Mesothelial cell of epicardium (in vitro differentiated cells): ENCODE measurements at places on chromosomes 16 and 17. TPM values are rescaled to one million over a fixed set of nuclear protein-coding genes. Genes with fewer than 3 reads are reported as not detected.

DNA sequence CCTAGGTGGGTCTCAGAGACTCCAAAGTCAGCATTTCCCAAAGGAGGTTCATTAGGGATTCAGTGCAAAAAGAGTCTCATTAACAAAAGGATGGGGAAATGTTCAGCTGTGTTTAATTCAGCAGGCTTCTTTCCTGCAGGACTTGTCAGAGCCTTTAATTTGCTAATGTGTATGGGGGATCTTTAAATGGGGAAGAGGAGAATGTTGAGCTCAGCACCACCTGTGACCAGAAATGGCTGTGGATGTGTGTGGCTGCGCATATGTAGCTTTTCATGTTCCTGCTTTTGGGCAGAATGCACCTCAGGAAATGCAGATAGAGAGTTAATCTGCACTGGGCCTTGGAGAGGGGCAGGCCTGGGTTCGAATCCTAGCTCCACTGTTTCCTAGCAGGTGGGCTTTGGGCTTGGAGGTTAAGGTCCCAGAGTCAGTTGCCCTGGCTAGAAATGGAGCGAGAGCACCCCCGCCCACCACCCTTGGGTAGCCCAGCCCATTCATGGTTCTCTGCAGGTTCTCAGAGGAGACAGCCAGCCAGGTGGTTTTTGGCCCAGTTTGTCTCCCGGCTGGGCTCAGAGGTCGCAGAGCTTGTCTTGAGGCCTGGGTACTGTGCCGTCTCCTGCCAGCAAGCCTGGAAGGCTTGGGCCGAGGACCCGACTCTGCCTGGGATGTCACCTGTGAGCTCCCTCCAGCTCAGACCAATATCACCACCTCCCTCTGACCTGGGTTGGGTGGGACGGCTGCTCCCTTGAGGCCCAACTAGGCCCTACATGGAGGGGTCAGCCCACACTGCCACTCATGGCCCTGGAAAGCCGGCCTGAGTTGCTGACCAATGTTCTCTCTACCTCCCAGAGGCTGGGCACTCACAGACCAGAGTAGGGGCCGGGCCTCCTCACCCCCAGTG lies 9.3 kb downstream of the ADCY7 start:
- H3K27ac ChIP-seq, result no peak overlapping the region
- H3K4me1 ChIP-seq, result no peaks in the 10 kb centered on the region
- H3K27me3 ChIP-seq, result no peaks in the 10 kb centered on the region
- no peak for DNase-seq
- no peak overlapping the region for H3K4me3 ChIP-seq

DNA sequence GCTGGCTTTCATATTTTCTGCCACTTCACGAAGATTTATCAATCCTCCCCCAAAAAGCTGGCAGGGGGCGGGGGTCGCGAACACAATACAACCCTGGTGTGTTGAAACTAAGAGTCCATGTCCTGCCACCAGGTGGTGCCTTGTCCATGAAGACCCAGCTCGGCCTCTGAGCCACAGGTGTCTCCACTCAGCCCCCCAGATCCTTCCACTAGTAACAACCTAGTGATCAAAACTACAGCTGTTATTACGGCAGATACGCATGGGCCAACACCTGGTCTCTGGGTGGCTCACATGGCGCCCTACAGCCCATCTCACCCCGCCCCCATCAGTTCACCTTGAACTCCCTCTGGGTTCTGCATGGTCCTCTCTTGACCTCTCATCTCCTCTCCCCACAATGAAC lies 27.7 kb downstream of the USP7 start:
- no peaks in the 10 kb centered on the region for H3K27me3 ChIP-seq
- H3K27ac ChIP-seq, result no peak overlapping the region
- no peak overlapping the region for H3K4me3 ChIP-seq
- H3K36me3 ChIP-seq, result peaks cover under 1% of the 10 kb centered on the region

GRCh38 chr16:52976539-52977167 lies 76.0 kb downstream of the CHD9NB start:
- DNase-seq, result no peak
- no peaks in the 10 kb centered on the region for H3K36me3 ChIP-seq
- H3K4me1 ChIP-seq, result no peaks in the 10 kb centered on the region
- peaks cover 37% of the 10 kb centered on the region for H3K27me3 ChIP-seq

- peaks cover 2% of the 10 kb centered on the region for H3K4me1 ChIP-seq
- no peak overlapping the region for H3K27ac ChIP-seq
- H3K27me3 ChIP-seq, result no peaks in the 10 kb centered on the region
- no peak overlapping the region for H3K4me3 ChIP-seq
- no peak for DNase-seq
Measured at GRCh38 chr16:88007321-88007731, 56.1 kb downstream of the BANP start.

DNA sequence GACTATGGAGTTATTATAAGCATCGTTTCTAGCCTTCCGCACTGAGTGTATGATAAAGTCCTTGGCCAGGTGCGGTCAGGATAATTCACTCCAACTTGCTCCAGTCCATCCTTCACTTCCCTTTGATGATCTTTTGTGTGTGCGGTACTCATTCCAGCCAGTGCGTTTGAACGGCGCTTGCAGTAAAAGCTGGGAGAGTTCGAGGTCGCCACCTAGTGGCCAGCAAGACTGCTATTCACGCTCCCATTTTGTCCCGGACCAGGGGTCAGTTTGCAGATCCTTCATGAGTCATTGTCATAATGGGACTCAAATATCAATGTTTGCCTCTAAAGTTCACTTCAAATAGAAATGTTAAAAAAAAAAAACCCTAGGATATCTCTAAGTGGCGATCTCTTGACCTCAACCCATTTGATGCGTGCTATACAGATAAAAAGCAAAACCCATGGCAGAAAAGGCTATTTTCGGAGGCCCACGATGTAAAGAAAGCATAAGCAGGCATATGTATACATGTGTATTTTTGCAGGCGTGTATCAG lies 417.1 kb downstream of the TMEM114 start:
- H3K4me3 ChIP-seq, result no peak overlapping the region
- H3K36me3 ChIP-seq, result no peaks in the 10 kb centered on the region

DNA sequence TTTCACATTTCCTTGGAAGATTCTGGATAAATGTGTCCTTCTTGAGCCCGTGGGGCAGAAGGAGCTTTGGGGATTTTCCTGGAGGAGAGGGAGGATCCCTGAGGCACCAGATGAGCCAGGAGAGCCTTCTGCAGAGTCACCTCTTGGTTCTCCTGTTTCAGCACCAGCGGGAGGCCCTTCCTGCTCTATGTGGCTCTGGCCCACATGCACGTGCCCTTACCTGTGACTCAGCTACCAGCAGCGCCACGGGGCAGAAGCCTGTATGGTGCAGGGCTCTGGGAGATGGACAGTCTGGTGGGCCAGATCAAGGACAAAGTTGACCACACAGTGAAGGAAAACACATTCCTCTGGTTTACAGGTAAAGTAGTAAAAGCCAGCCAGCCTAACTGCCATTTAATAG lies 77.1 kb downstream of the ARSG start:
- no peak overlapping the region for H3K4me3 ChIP-seq
- H3K4me1 ChIP-seq, result no peaks in the 10 kb centered on the region
- no peak for DNase-seq
- H3K27me3 ChIP-seq, result no peaks in the 10 kb centered on the region
- H3K36me3 ChIP-seq, result peaks cover 2% of the 10 kb centered on the region

GRCh38 chr16:87780385-87780989 lies 14.7 kb upstream of the KLHDC4 start:
- H3K36me3 ChIP-seq, result no peaks in the 10 kb centered on the region
- no peak overlapping the region for H3K27ac ChIP-seq
- H3K27me3 ChIP-seq, result peaks cover 2% of the 10 kb centered on the region
- no peak overlapping the region for H3K4me3 ChIP-seq

DNA sequence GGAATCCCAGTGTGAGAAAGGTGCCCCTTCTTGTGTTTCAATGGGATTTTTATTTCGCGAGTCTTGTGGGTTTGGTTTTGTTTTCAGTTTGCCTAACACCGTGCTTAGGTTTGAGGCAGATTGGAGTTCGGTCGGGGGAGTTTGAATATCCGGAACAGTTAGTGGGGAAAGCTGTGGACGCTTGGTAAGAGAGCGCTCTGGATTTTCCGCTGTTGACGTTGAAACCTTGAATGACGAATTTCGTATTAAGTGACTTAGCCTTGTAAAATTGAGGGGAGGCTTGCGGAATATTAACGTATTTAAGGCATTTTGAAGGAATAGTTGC lies 567 bp downstream of the UBB start:
- H3K36me3 ChIP-seq, result peaks cover 26% of the 10 kb centered on the region
- H3K27ac ChIP-seq, result peak overlapping the region; percentile 99
- DNase-seq, result no peak
- H3K27me3 ChIP-seq, result no peaks in the 10 kb centered on the region

GRCh38 chr17:278676-279059 lies 73.9 kb downstream of the RPH3AL start:
- no peak for DNase-seq
- H3K27me3 ChIP-seq, result no peaks in the 10 kb centered on the region
- H3K4me3 ChIP-seq, result no peak overlapping the region
- H3K27ac ChIP-seq, result peak overlapping the region; percentile 7

DNA sequence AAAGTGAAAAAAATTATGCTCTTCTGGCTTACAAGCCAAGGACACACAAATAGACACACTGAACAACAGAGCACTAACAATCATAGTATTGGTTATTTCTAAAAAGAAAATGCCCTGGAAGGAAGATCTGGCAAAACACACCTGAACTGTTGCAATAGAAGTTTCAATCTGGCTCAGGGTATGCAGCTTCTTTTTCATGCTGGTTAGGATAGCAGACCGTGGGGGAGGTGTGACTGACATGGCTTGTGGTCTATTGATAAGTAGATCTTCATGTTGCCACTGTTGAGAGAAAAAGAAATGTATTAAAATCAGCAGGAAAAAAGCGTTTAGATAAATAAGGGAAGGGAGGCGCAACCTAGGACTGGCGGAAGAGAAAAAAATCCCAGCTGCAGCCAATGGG lies 26.5 kb upstream of the ARL6IP1 start:
- H3K27me3 ChIP-seq, result no peaks in the 10 kb centered on the region
- no peak overlapping the region for H3K27ac ChIP-seq
- peaks cover 22% of the 10 kb centered on the region for H3K36me3 ChIP-seq
- DNase-seq, result no peak
- no peaks in the 10 kb centered on the region for H3K4me1 ChIP-seq
- no peak overlapping the region for H3K4me3 ChIP-seq

The CD7 gene
- 0.83 to 1.4 TPM (median 1.2 TPM) in 3 replicates for total RNA-seq

The CCL5 gene
- total RNA-seq, result not detected in 3 replicates

The HS3ST2 gene
- not detected in 3 replicates for total RNA-seq

The CD300A gene
- total RNA-seq, result not detected in 3 replicates

The KRT27 gene
- not detected in 3 replicates for total RNA-seq

The MCRIP1 gene
- 96.2 to 104 TPM (median 103 TPM) in 3 replicates for total RNA-seq

The RAMP2 gene
- total RNA-seq, result 19.5 to 22.3 TPM (median 21.6 TPM) in 3 replicates
